ENCODE measurements at places on chromosomes 2 and 18. TPM values are rescaled to one million over a fixed set of nuclear protein-coding genes. Genes with fewer than 3 reads are reported as not detected.

The KIF5C gene
- 3.0 TPM for total RNA-seq

DNA sequence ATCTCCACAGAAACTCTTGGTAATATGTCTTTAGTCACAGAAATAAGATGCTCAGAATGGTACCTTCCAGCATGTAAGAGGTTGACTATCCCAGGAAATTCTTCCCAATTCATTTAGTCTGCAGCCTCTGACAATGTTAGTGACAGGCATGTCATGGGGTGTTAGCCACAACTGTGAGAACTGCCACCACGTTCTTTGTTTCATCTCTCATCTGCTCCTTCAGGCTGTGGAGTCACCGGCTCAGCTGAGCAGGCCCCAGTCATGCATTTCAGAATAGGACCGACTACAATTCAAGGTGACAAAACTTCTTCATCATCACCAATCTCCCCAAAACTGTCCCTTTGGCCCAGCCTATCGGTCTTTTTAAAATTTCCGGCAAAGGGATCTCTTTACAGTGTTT is 167.5 kb downstream of the AKAIN1 start:
- no peak for DNase-seq

GRCh38 chr2:3461801-3462492 is 57.4 kb downstream of the ADI1 start:
- peak; percentile 77 for DNase-seq

The GCA gene
- 78.1 TPM for total RNA-seq

GRCh38 chr18:213505-213904 is 54.3 kb downstream of the THOC1 start:
- DNase-seq, result no peak

The NXPH2 gene
- total RNA-seq, result 10.5 TPM

The CRYGD gene
- not detected for total RNA-seq

GRCh38 chr2:60880643-60881046 is 729 bp upstream of the REL start:
- DNase-seq, result no peak

The TCF7L1 gene
- total RNA-seq, result 1.5 TPM

GRCh38 chr2:215270118-215270451 is 41.8 kb upstream of the ATIC start:
- DNase-seq, result no peak

GRCh38 chr2:226078666-226079065 is 679.2 kb downstream of the NYAP2 start:
- no peak for DNase-seq

DNA sequence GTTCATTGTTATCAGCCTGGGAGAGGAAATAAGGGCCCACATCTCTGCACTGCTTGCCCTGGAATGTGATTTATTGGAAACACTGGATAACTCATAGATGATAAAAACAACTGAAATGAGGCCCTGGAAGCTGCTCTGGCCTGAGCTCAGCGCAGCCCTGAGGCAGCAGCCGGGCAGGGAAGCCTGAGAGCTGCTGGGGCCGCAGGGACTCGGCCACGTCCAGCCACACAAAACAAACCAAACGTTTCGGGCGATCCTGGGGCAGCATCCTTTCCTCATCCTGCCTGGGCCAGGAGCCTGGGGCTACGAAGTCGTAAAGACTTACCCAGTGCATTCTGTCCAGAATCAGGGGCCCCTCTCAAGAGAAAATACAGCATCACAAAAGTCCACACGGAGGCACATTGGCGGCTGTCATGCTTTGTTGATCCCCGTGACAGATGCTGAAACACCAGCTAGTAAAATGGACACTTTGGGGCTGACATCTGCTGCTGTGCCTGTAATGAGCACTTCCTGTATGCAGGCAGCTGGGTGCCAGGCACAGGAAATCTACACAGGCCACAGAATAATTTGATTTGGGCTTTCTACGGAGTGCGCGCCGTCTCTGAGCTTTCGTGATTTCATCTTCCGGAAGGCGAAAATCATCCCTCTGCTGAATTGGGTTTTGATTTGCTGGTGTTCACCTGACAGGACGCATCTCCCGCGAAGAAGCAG is 250.6 kb downstream of the EIPR1 start:
- peak; percentile 20 for DNase-seq

DNA sequence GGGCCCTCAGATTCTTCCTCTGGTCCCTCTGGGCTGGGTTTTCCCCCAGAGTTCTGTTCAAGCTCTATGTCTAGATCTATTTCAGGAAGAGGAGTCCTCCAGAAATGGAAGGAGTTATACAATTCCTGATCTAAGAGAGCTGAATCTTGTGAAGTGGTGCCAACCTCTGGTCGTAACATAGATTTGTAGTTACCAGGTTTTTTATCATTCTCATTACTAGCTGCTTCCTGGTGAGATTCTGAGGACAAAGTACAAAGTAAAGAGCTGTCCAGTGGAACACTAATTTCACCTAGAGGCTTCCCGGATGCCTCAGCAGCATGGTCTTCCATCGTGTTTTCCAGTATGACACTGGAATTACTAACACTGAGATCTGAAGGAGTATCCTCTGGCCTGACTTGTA is 44.1 kb downstream of the PPP4R1 start:
- DNase-seq, result no peak

- DNase-seq, result peak; percentile 38
Measured at GRCh38 chr2:215825707-215826106, 187.6 kb downstream of the MREG start.

The AMER3 gene
- total RNA-seq, result 1.2 TPM

DNA sequence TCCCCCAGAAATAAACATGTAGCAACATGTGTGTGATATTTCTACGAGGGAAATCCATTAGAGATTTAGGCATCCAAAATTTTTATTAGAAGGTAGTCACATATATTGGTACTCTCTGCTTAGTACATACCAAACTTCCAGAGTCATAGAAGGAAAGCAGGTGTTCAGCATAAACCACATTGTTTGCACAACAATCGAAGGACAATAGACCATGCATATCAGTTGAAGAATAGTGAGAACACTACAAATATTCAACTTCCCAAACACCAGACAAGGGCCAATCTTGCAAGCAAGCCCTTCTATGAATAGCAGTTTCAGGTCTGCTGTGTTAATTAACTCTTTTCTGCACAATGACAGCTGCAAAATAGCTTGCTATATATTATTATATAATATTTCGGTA is 702.2 kb downstream of the ERBB4 start:
- DNase-seq, result no peak

The IL1F10 gene
- not detected for total RNA-seq

DNA sequence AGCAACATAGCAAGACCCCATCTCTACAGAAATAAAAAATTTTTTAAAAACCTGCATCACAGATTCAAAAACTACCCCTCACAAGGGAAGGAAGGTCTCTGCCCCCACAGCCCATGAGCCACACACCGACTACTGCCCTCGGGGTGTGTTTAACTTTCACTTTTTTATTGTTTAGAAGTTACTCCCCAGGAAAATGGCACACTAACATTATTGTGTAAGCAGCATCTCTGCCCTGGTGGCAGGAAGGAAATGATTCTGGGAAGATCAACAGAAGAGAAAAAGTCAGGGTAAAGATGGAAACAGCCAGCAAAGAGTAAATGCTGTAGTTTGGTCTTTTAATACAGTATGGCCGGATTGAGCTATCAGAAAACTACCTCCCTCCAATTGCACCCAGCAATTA is 21.9 kb downstream of the TRABD2A start:
- no peak for DNase-seq

The SCN3A gene
- 0.04 TPM for total RNA-seq

The XIRP2 gene
- 0.51 TPM for total RNA-seq

The SCYGR3 gene
- total RNA-seq, result not detected

The LYG2 gene
- not detected for total RNA-seq

The CREG2 gene
- total RNA-seq, result 4.3 TPM

The ARHGAP28 gene
- total RNA-seq, result 19.3 TPM

DNA sequence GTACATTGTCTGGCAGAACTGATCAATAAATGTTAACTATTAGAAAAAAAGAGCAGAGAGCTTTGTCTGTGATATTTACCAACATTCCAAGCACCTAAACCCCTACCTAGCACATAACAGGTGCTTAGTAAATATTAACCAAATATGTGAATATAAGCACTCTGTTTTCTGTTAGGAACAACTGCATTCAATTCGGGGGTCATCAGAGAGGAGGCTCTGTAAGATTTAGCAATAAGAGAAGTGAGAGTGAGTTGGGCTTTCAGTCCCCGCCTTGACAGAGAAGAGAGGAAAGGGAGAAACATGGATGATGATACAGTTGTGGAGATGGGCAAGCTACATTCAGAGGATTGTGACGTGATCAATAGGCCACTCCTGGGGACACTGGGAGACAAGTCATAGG is 47.7 kb downstream of the MYOM1 start:
- DNase-seq, result no peak

The HOXD8 gene
- not detected for total RNA-seq

DNA sequence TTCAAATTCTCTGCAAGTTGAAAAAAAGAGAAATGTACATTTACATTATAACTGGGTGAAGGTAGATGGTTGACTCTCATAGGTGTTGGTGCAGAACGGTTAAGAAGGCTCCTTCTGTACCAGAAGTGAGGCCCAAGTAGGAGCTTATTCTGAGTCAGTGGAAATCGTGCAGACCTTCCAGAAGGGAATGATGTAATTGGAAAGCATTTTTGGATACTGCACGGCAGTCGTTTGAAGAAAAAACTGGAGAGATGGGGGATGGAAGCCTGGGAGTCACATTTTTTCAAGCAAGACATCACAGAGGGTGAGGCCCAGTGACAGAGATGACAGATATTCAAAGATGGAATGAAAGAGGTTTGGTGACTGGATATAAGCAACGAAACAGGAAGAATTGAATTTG is 39.4 kb downstream of the HRH4 start:
- no peak for DNase-seq

DNA sequence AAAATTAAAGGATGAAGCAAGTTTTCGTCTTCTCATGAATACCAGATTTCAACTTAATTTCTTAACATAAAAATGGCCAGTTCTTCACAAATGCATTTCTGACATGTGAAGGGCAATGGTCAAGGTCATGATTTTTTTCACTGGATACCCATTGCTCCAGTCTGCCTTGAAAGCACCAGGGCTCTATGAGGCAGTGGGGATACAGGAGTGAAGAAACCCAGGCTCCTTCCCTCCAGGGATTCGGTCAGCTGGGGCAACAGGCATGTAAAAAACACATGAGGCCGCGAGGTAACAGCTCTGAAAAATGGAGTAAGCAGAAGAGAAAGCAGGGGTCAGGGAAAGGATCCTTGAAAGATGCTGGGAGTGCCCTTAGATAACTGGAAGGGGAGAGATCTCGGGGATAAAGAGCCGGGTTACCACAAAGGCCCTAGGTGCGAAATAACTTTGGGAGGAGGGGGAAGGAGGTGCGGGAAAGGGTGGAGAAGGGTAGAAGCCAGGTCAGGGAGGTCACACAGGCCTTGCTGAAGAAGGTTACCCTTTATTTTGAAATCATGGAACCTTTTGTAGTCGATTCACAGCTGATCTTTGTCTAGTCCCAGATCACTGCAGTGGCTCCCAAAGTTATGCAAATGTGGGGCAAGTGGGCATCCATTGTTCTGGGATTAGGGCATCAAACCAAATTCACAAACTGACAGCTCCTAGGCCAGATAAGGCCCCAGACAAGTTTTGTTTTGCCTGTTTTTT is 5.2 kb upstream of the SPRED2 start:
- no peak for DNase-seq

- peak; percentile 92 for DNase-seq
Measured at GRCh38 chr2:240565333-240566202, 2.7 kb upstream of the RNPEPL1 start.

The RAD51AP2 gene
- 0.12 TPM for total RNA-seq

GRCh38 chr2:18623782-18624181 is 34.4 kb upstream of the NT5C1B start:
- no peak for DNase-seq

The HOXD13 gene
- total RNA-seq, result not detected

The CERKL gene
- total RNA-seq, result 0.15 TPM

The DSEL gene
- total RNA-seq, result 1.2 TPM

The ANKRD30BL gene
- 0.14 TPM for total RNA-seq

Measured in cardiac muscle cell (in vitro differentiated cells and primary cell).